ENCODE measurements at places on chromosomes 11 and 22. TPM values are rescaled to one million over a fixed set of nuclear protein-coding genes. Genes with fewer than 3 reads are reported as not detected.
A peak's percentile ranks its signal among the peaks of the same experiment; 100 is the strongest.

DNA sequence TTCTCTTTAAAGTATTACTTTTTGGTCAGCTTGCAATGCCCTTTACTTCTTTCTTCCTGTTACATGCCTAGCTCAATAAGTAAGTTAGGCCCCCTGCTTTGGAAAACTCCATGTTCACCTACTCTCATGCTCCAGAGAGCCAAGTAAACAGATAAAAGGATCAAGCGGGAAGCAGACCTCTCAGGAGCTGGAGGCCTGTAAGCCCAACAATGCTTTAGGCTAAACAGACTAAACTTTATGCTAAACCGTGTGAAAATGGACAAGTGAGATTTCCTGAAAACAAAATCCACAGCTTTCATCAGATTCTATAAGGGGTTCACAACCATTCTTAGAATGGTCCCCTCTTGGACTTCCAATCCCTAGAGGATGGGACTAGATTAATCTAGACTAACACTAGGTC is 40.2 kb downstream of the CELF1 start:
- H3K4me1 ChIP-seq = peaks cover 78% of the 10 kb centered on the region
- H3K36me3 ChIP-seq = peaks cover 10% of the 10 kb centered on the region
- no peak overlapping the region for H3K4me3 ChIP-seq
- H3K27me3 ChIP-seq = no peaks in the 10 kb centered on the region
- DNase-seq = no peak

DNA sequence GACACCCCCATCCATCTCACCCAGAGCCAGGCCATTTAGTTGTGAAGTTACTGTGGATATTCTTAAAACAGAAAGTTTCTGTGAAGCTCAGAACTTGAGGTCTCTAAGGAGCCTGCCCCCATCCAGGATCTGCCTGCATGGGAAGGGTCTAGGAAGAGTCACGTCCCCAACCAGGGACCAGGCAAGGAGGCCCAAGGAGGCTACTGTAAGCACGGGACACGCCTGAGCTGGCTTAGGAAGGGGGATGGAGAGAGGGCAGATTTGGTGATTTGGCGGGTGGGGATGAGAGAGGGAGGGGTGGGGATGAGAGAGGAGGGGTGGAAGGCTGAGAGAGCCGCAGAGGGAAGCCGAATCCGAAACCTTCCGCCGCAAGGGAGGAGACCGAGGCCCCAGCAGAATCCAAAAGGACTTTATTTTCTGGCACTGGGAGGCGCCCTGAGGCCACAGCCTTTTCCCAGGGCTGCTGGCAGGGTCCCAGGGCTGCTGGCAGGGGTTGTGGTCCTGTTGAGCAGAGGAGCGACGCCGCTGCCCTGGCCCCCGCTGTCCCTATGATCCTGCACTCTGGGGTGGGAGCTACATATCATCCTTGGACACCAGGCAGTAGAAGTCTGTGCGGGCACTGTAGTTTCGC is 9.4 kb downstream of the SIGIRR start:
- no peak for DNase-seq
- H3K4me3 ChIP-seq = peak overlapping the region; percentile 24
- H3K36me3 ChIP-seq = peaks cover 2% of the 10 kb centered on the region
- no peak overlapping the region for H3K27ac ChIP-seq

- no peak overlapping the region for H3K27ac ChIP-seq
- no peaks in the 10 kb centered on the region for H3K36me3 ChIP-seq
- no peak overlapping the region for H3K4me3 ChIP-seq
- no peaks in the 10 kb centered on the region for H3K4me1 ChIP-seq
- no peak for DNase-seq
- H3K27me3 ChIP-seq = no peaks in the 10 kb centered on the region
Measured at GRCh38 chr11:3129181-3129590, 35.9 kb downstream of the OSBPL5 start.

The VSIG10L2 gene
- not detected for total RNA-seq

Measured in activated CD4-positive, alpha-beta memory T cell treated with anti-CD3 and anti-CD28 coated beads, Interleukin-2, amount 10 ng/mL, durations not matched to agents 7 days and 5 days (primary cell).